T follicular helper cell (primary cell): ENCODE measurements at places on chromosomes 3 and 15.
A peak's percentile ranks its signal among the peaks of the same experiment; 100 is the strongest.

DNA sequence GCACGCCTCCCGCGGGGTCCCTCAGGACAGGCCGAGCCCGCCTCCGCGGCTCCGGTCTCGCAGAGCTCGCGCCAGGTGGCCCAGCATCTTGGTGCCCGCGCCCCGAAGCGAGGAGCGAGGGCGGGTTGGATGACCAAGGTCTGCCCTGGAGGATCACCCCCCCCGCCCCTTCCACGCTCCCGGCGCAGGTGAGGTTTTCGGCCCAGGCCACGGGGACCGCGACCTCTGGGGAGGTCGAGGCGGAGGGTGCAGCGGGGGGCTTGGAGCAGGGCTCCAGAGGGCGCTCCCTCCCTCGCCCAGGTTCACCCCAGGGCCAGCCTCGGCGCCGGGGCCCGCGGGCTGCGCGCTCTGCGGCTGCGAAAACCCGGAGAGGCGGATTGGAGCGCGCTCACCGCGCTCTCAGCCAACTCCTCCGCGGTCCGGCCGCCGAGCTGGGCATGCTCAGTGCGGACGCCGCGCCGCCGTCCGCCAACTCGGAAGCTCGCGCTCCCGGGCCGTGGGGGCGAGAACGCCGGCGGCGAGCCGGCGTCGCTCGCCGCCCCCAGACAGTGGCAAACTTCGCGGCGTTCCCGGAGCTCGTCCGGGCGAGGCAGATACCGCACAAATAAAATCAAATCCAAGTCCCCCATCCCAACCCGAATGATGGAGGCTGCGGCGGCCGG is at the start of gene MED12L:
TSS of gene MED12L (plus strand) at position 438 of the 662 bp plus-strand sequence. CDS start 1,263 bp downstream, outside the sequence.
- no peak for DNase-seq

DNA sequence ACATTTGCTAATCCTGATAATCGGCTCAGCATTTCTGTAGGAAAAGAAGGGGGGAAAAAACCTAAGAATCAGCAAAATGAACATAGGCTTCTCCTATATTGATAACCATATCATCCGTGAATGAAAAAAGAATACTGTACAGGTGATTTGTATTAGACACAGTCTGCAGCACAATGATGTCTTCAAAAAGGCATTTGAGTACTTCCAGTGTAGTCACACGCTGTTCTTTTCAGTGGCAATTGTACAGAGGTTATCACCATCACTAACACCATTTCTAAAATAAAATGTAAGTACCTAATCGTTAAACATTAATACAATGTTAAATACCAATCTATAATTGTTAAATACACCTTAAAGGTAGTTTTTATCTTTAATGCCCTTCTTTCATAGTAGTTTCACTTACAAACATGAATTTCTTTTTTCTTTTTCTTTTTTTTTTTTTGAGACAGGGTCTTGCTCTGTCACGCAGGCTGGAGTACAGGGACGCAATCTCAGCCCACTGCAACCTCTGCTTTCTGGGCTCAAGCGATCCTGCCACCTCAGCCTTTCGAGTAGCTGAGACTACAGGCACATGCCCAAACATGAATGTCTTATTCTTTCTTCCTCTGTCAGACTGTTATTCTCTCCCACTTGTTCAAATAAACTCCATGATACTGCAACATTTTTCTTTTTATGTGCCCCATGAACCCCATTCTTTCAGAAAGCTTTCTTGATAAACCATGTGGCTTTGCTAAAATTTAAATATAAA is 18.4 kb downstream of the GOLGB1 start:
- no peak for DNase-seq

DNA sequence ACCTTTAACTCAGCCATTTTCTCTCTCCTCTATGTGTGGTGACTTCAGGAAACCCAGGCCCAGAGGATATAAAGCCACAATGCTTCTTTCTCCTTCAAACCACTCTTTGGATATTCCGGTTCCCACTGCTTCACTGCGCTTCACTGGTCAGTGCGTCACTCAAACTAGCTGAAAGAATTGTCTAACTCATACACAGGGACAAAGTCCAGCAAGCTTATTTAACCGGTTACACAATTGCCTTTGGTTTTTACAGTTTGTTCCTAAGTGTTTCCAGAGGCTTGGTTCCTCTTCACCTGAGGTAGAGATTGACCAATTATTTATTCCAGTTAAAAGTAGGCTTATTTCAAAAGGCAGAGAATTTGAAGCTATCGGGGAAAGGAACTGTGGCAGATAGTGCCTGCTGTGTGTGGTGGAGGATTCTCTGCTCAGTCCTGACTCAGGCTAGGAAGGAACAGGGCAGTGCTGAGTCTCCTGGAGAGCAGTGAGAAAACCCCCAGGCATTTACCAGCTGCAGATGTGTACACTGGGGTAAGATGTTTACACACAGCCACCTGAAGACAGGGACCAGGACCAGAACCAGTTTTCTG is at the start of gene HGD:
TSS of gene HGD (minus strand) at position 145 of the 587 bp plus-strand sequence. CDS start at position 17, 128 bp downstream.
- DNase-seq = no peak

- no peak for DNase-seq
These were observed 50.1 kb downstream of the UBE2E2 start for GRCh38 chr3:23253214-23253613.

GRCh38 chr3:71585131-71585530 is 1.6 kb upstream of the FOXP1 start:
- DNase-seq = no peak

DNA sequence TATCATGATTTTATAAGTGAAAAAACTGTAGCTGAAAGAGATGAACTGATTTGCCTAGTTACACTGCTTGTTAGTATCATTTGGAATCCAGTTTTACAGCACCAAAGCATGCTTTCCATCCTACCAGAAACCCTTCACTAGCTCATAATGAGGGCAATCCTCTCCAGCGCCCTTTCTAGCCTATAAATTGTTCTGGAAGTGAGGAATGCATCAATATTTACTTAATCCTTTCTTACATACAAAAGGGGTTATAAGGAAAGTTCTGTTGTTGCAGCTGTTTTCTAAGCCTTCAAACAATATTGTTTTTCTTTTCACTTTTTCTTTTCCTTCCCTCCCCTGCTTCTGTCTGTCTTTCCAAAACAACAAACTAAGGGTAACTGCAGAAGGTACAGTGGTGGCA is 11.0 kb upstream of the PCCB start:
- DNase-seq = no peak

DNA sequence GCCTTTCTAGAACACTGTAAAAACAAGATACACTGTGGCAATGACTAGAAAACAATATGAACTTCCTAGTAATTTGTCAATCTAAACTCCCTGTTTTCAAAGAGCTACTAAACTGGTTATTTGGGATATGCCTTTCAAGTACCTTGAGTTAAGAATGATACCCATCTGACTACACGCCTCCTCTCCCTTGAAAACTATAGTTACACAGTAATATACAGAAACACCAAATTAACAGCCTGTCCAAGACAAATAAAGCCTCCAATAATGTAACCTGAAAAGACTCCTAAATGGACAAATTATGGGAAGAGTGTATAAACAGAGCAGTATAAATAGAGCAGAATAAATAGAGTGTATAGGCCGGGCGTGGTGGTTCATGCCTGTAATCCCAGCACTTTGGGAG is 70.1 kb downstream of the SMARCC1 start:
- no peak for DNase-seq

GRCh38 chr15:101087172-101087769 is 164.6 kb downstream of the CHSY1 start:
- DNase-seq = no peak

DNA sequence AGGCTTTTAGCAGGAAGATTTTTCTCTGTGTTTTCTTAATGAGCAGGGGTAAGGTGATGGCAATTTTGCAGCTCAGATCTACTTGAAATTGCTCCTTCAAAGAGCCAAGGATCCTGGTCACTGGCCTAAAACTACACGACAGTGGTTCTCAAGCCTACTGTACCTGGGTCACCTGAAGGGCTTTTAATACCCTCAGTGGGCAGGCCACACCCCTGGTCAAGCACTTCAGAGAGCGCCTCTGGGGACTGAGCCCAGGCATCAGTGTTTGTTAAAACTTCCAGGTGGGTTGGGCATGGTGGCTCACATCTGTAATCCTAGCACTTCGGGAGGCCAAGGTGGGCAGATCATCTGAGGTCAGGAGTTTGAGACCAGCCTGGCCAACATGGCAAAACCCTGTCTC is 158.4 kb downstream of the FAM43A start:
- no peak for DNase-seq

GRCh38 chr3:168815946-168816345 is 720.2 kb upstream of the GOLIM4 start:
- DNase-seq = no peak

DNA sequence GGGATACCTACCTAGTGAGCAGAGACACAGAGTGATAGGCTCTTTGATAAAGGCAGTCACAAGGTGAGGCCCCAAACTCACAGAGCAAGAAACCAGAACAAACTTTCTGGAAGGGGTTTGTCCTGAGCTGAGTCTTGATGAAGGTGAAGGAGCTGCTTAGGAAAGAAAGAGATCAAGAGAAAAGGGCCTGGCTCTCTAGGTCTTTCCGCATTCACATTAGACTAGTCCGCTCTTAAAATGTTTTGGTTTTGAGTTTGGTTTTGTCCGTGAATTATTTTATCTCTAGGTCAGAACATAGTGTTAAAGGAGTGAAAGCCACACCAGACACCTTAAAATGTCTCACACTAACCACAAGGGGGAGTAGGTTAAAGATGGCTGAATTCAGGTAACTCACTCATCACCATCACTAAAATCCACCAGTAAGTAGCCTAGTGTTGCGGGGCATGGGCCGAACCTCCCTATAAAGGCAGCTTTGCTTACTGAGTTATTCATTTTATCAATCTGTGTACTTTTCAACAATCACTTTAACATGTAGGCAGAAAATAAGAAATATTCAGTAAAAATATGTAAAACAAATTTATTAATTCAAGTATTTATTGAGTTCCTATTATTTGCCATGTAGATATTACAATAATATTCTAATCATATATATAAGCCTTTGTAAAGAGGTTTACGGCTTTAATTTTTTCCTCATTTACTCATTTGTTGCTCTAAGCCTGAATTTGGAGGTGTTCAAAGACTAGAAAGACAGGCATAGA is 121.5 kb upstream of the TSC22D2 start:
- no peak for DNase-seq

GRCh38 chr15:38514601-38515000 is 50.0 kb downstream of the RASGRP1 start:
- no peak for DNase-seq

DNA sequence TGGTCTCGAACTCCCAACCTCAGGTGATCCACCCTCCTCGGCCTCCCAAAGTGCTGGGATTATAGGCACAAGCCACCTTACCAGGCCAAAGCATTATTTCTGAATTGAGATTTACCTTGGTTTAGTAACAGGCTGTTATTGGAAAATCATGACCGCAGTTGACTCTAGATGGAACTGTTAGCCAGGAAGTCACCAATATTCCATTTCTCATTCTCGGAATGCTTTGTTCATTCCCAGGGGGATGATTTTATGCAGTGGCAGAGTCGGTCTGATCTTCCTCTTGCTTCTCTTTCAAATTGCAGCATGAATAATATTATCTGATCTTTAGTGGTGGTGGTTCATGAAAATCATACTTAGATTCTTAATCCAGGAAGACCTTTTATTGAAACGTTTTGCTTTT is 195.5 kb upstream of the MBNL1 start:
- DNase-seq = no peak

DNA sequence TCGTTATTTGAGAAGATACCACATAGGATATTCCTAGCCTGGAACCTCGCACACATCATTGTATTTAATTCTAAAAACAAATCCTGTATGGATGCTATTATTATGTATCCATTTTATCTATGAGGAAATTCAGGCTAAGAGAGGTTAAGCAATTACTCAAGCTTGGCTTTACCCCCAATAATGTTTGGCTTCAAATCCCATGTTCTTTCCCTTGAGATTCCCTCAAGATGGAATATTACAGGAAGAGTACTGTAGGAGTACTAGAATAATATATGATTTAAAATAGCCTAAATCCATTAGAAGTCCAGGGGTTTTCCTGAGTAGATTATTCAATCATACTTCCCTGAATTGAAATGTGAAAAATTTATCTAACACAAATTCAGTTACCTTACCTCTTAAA is 630.2 kb downstream of the ZNF385D start:
- DNase-seq = no peak

- peak; percentile 18 for DNase-seq
These were observed 677.4 kb downstream of the SQOR start for GRCh38 chr15:46312133-46312740.

DNA sequence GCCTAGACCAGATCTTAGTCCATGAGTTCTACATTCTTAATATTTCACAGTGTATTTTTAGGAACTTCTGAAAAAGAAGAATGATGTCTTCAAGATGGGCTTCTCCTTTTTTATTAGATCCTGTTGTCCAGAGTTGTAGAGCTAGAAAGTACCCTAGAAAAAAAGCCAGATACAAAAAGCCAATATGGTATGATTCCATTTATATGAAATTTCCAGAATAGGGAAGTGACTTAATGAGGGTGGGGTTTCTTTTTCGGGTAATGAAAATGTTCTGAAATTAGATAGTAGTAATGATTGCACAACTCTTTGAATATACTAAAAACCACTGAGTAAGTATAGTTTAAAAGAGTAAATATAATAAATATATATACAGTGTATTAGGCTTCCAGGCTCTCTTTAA is 116.9 kb downstream of the NFKBIZ start:
- no peak for DNase-seq

- no peak for DNase-seq
These were observed 35.2 kb upstream of the GREM1 start for GRCh38 chr15:32682569-32682968.

GRCh38 chr15:68277603-68278344 is at the start of gene FEM1B:
Gene FEM1B, plus strand, starts transcription at chr15:68277745. Its CDS starts 673 bp downstream, at chr15:68278418.
- peak; percentile 83 for DNase-seq

- no peak for DNase-seq
These were observed 40.9 kb upstream of the CCDC80 start for GRCh38 chr3:112681822-112682325.

GRCh38 chr3:15385901-15386653 is 41.3 kb downstream of the METTL6 start:
- DNase-seq = no peak

DNA sequence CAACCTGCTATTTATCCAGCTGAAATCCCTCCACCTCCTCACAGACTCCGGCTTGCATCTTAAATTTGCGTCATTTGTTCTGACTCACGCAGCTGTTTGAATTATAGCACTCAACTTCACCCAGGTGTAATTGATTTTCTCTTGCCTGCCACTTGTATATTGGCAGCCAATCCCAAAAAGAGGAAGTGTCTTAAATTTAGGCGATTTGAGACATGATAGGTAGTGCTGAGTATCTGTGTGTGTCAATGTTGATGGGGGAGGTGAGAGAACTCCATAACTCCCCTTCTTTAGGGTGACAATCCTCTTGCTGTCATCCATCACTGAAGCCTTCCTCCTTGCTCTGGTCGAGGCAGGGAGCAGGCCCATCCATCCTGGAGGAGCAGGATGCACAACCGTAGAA is 77.2 kb upstream of the TPRG1 start:
- DNase-seq = no peak
